Mesendoderm (in vitro differentiated cells): ENCODE measurements at places on chromosomes 16 and 17.

GRCh38 chr16:68257906-68258800 lies 6.2 kb upstream of the SLC7A6 start:
- no peak overlapping the region for H3K27ac ChIP-seq
- no peaks in the 10 kb centered on the region for H3K36me3 ChIP-seq
- H3K27me3 ChIP-seq = no peaks in the 10 kb centered on the region
- no peak for DNase-seq

DNA sequence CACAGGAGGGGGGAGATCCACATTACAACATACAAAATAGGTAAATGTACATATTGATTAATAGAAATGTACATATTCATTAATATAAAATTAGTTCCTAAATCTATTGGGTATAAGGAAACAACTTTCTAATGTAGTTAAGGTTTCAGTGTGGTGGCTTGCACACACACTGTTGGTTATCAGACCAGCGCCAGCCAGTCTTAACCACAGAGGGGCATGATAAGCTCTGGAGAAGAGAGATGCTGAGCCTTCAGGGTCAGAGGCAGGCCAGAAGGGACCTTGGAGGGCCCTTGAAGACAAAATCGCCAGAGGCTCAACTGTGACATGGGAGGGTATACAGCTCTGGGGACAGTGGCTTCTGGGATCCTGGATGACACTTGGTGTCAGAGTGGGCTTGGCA lies 10.9 kb upstream of the ZFP90 start:
- H3K27me3 ChIP-seq = no peaks in the 10 kb centered on the region
- no peak for DNase-seq
- H3K27ac ChIP-seq = no peak overlapping the region
- H3K4me1 ChIP-seq = no peaks in the 10 kb centered on the region
- H3K4me3 ChIP-seq = no peak overlapping the region
- no peaks in the 10 kb centered on the region for H3K36me3 ChIP-seq

DNA sequence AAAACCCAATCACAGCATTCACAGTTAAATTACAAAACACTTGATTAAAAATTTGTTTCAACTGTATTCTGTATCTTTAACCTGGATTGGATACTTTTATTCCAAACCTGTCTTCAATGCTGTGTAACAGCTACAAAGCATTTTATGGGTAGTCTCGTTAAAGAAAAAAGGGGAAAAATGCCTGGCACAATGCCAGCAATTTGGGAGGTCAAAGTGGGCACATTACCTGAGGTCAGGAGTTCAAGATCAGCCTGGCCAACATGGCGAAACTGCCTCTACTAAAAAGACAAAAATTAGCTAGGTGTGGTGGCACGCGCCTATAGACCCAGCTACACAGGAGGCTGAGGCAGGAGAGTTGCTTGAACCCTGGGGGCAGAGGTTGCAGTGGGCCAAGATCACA lies 4.0 kb downstream of the GNA13 start:
- H3K27ac ChIP-seq = no peak overlapping the region
- H3K27me3 ChIP-seq = no peaks in the 10 kb centered on the region
- no peak overlapping the region for H3K4me3 ChIP-seq
- no peaks in the 10 kb centered on the region for H3K36me3 ChIP-seq
- H3K4me1 ChIP-seq = peaks cover 1% of the 10 kb centered on the region
- DNase-seq = no peak

DNA sequence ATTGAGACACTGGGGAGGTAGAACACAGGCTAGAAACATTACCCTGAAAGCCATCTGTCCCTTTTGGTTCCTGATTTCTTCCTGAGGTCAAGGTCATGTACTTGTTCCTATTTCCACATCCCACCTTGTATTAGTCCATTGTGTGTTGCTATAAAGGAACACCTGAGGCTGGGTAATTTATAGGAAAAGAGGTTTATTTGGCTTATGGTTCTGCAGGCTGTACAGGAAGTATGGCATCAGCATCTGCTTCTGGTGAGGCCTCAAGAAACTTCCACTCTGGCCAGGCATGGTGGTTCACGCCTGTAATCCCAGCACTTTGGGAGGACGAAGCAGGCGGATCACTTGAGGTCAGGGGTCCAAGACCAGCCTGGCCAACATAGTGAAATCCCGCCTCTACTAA lies 7.4 kb upstream of the MED9 start:
- DNase-seq = no peak
- H3K4me1 ChIP-seq = no peaks in the 10 kb centered on the region
- no peaks in the 10 kb centered on the region for H3K27me3 ChIP-seq
- no peaks in the 10 kb centered on the region for H3K36me3 ChIP-seq

GRCh38 chr16:21566891-21567414 lies 32.4 kb upstream of the METTL9 start:
- no peaks in the 10 kb centered on the region for H3K27me3 ChIP-seq
- no peak overlapping the region for H3K4me3 ChIP-seq
- H3K36me3 ChIP-seq = no peaks in the 10 kb centered on the region
- DNase-seq = no peak

DNA sequence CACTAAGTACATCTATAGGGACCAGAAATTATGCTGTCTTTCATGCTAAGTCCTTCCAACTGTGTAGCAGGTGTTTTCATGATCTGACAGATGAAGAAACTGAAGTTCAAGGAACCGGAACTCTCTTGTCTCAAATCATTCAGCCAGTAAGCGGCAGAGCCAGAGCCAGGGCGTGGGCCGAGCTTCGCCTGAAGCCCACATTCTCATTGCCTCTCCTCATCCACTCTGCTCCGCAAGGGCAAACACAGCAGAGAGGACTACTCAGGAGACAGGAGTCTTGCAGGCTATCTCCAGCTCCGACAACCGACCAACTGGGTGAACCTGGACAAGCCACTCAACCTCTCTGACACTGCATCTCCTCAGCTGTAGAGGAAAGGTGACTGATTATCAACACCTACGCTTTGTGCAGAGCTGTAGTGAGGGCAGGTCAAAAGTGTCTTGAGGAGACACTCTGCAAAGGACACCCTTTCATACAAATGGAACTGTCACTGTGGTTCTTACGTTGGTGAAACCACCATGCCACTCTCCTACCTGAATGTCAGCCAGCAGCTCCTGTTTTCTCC lies 72.9 kb downstream of the CYTH1 start:
- H3K4me3 ChIP-seq = no peak overlapping the region
- no peaks in the 10 kb centered on the region for H3K27me3 ChIP-seq
- H3K36me3 ChIP-seq = no peaks in the 10 kb centered on the region
- no peak for DNase-seq
- no peaks in the 10 kb centered on the region for H3K4me1 ChIP-seq
